ENCODE measurements at places on chromosomes 11 and 22.

GRCh38 chr11:114826910-114827442, 148.6 kb downstream of the NXPE2 start:
- no peak for DNase-seq

- DNase-seq, result no peak
Observed at GRCh38 chr11:3382613-3383285, 3.8 kb upstream of the ZNF195 start.

- no peak for DNase-seq
Observed at GRCh38 chr22:39524089-39524752, 3.9 kb downstream of the ATF4 start.

DNA sequence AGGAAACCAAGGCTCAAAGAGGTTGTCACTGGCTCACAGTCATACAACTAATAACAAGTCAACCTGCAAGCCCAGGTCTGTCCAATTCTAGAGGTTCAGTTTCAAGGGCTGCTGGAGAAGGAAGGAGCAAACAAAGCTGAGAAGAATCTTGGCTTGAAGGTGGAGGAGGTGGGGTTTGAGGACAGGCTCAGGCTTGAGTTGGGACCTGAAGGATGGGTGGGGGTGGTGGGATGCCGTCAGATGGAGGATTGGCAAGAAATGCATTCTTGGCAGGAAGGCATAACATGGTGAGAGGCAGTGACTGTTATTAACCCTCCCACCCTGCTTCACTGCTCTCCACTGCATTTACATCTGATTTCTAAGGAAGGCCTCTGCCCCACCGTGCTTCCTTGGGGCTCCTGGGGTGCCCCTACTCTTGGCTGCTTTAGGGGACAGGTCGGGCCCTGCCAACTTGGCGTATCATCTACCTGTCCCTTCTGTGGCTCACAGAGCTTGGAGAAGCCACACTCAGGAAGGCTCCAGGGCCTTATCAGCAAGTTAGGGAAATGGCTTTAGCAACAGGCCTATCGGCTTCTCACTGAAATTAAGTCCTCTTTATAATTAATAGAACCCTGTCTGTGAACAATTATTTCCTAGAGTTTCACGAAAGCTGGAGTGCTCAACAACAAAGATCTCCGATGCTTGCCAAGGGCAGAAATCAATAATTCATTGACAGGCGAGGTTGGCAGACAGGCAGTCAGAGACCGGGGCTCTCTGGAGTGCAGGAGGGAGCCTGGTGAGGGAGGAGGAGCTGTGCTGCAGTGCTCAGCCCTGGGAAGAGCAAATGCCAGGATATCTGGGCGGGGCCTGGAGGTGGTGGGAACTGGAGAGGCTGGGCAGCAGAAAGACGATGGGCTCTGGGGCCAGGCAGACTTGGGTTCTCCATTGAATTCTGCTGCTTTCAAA, 84.9 kb upstream of the NARS2 start:
- DNase-seq, result no peak

GRCh38 chr22:38653741-38654140, 2.5 kb downstream of the FAM227A start:
- no peak for DNase-seq

- no peak for DNase-seq
Observed at GRCh38 chr11:65066315-65066714, 8.0 kb upstream of the NAALADL1 start.

- DNase-seq, result no peak
Observed at GRCh38 chr22:27988704-27989103, 69.6 kb upstream of the PITPNB start.
